GM23338 (cell line): ENCODE measurements at places on chromosomes 1 and 21.
A peak's percentile ranks its signal among the peaks of the same experiment; 100 is the strongest.

DNA sequence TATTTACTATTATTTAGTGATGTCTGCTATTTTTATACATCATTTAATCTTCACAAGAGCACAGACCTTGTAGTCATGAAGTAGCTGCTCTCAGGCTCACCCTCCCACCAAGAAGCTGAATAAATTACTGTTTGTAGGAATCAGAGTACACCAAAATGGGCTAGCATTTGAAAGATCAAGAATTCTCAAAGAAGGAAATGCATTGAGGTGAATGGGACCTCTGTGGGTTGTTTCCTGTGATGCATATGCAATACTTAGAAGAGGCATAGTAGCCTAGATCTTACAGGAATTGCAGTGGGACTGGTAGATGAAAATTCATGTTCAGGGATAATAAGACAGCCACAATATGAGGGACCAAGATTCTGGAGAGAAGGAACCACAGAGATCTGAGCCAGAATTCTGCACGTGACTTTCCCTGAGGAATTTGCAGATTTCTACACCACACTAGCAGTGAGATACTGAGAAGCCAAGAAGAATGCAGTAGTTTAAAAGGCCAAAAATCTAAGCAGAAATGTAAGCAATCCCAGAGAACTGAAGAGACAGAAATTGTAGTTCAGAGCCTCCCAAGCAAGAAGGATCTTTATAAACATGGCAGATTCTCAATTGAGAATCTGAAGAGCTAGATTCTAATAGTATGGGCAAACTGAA lies 307.0 kb downstream of the ST6GALNAC3 start:
- peak; percentile 14 for DNase-seq

DNA sequence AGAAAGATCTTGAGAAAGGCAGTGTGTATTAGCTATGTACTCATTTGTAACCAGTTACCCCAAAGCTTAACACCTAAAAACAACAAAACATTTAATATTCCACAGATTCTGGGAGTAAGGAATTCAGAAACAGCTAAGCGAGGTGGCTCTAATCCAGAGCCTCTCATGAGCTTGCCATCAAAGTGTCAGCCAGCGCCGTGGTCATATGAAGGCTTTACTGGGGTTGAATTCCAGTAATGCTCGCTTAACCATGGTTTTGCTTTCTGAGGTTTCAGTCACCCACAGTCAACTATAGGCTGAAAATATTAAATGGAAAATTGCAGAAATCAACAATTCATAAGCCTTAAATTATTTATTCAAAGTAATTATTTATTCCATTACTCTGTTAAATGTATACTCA lies 101.8 kb downstream of the CLIC6 start:
- no peak for DNase-seq

GRCh38 chr1:79517470-79518224 lies 511.1 kb upstream of the ADGRL4 start:
- no peak for DNase-seq

- DNase-seq: no peak
Measured at GRCh38 chr1:110206261-110206920, 3.7 kb upstream of the KCNC4 start.

DNA sequence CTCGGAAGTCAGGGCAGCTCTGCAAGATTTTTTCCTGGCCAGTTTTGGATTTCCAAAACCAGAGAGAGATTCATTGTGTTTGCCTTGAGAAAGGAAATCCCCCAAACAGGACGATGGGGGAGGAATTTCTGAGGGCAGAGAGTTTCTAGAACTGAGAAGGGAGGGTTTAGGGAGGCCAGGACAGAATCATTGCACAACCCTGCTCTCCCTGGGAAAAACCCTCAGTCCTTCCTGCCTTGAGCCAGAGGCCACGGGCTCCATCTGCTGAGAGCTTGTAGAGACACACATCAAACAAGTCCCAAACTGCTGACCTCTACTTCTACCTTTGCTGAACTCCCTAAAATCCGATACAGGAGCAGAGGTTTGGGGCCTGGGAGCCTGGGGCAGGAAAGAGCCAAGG lies 99.7 kb downstream of the NMNAT2 start:
- peak; percentile 75 for DNase-seq

DNA sequence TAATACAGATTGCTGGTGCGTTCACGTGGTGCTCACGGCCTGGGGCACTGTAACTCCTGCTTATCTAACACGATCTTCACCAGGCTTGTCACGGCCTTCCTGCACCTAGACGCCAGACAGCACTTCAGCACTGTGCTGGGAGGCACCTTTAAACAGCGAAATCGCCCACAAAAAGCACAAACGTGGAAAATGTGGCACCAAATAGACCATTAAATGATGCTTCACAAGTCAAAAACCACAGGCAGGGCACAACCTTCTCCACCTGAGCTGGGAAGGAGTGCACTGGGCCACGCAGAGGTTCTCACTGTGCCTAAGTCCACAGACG lies 20.0 kb downstream of the IBA57 start:
- DNase-seq: no peak

DNA sequence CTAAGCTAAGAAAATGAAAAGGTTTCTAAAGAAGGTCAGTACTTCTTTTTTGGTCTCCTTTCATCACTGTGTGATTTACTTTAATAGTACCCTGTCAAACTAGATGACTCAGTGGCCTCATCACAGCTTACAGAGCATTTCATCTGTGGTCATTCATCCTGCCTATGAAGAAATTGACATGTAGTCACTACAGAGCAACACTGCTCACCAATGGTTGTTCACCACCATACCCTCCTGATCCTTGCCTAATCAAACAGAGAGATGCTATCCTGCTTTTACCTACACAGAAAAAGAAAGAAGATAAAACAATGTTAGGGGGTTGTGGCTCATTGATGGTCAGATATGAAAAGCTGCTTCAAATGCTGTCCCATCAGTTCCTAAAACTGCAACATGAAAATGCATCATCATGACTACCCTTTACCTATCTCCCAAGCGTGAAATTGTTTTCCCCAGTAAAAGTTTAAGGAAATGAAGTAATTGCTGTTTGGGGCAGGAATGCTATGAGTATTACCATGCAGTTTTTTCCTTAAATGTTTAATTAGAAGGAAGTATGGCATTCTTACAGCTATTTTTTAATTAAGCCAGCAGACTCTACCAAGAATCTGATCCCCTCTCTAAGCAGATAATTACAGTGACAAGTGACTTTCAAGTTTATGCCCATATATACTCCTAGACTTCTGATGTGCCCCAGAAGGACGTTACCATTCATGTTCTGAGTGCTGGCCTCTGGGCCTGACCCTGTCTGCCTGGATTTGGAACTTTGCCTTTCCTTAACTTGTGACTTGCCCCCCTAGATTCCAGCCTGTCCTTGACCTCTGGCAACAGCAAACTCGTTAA lies 46.1 kb upstream of the FBXO28 start:
- no peak for DNase-seq

DNA sequence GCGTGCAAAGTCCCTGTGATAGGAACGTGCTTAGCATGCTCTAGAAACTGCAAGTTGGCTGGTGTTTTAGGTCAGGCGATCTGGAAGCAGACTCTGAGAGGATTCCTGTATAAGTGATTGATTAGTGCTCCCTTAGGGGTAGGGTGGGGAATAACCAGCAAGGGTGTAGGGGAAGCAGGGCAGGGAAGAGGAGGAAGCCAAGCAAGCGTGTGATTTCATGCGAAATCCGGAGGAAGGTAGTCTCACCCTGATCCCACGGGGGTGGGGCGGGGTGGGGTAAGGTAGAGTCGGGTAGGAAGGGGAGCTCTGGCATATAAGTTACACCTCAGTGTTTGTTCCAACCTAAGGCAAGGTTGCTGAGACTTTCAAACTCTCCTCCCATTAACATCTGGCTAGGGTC lies 24.9 kb upstream of the CTPS1 start:
- no peak for DNase-seq

GRCh38 chr1:27618341-27619082 lies 14.6 kb upstream of the AHDC1 start:
- no peak for DNase-seq

DNA sequence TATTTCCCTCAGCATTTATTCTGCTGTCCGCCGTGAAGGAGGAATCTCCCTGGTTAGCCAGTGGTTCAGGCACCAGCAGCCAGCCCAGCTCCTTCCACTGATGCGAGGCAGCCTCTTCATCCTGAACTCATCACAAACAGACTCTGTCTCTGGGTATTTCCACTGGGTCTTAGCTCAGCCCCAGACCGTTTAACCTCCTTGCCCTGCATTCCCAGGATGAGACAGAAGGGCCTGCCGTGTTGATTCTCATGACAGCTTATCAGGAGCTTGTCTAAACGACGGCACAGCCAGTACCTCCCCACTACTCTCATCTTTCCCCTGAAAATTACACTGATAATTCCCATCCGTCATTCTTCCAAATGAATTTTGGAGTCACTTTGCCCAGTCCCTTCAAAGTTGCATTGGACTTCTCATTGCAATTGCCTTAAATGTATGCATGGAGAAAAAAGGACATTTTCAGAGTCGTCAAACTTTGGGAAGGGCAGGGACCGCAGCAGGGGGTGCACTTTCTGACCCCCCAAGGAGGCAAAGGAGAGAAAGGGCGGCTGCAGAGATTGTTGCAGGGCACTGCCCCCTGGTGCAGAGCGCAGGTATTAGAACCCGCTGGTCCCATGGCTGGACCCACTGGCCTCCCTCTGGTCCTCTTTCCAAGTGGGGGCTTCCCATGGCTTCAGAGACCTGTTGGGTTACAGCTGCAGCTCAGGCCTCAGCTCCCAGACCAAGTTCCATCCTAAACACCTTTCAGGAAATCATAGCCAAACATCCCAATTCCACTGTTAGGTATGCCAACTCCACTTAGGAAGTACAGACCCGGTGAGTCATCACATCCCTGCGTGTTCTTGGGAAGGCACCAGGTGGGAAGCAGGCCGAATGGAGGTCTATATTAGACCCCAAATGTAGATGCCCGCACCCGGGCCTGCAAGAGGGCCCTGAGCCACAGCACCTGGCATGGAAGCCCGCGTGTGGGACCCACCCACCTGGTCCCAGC lies 3.7 kb upstream of the MEGF6 start:
- peak; percentile 71 for DNase-seq

DNA sequence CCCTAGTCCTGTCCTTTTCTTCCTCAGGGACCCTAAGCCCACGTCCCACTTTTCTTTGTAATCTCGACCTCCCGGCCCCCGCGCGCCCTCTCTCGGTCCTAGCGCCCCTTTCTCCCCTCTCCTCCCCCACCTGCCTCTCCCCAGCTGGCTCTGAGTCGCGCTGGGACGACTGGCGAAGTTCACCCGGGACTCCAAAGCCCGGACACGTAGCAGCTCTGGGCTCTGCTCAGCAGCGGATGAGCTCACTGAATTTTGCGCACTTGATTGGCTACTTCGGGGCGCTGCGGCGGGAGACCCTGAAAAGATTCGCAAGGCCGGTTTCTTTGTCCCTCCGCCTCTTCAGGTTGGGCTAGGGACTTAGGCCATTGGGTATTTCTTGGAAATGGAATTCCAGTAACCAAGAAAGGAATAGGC lies 16.3 kb upstream of the ACKR1 start:
- DNase-seq: peak; percentile 97

DNA sequence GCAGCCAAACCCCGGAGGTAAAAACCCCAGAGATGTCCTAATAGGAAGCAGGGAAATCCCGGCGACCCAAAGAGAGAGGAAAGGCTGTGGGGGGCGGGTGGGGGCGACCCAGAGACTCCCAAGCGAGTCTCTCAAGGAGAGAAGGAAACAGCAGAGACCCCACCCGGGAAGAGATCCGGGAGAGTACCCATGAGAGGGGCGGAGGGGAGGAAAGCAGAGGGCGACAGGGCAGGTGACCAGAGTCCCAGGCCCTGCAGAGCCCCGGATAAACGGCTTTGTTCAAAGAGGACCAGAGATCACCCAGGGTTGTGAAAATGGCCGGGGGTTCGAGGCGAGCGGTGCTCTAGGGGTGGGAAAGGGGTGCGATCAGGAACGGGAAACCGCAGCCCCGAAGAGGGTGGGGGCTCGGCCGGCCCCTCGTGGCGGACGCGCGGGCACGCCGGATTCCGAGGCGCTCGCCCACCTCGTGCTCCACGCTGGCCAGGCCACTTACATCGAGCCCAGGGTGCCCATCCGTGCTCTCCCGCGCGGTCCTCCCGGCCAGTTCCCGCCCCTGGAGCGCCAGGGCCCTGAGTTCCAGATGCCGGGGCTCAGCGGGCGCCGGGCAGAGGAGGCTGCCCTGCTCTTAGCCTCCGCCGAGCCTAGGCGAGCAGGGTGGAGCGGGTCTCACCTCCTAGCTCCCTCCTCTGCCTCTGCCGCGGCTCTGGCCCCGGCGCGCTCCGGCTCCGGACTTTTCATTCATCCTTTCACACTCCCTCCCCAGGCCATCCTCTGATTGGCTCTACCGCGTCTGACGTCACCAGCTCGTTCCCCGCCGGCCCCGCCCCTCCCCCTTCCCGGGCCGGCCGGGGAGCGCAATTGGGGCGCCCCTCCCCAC lies 52.3 kb downstream of the RHBG start:
- DNase-seq: peak; percentile 98

- DNase-seq: no peak
Measured at GRCh38 chr21:32351428-32351827, 41.4 kb downstream of the URB1 start.

DNA sequence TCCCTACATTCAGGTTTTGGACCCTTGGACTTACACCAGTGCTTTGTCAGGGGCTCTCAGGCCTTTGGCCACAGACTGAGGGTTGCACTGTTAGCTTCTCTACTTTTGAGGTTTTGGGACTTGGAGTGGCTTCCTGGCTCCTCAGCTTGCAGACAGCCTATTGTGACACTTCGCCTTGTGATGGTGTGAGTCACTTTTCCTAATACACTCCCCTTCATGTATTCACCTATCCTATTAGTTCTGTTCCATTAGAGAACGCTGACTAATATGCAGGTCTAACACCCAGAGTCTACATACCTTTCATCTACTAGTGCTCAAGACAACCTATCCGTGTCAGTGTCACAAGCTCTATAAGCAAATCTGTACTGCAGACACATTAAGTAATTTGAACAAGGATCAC lies 605.3 kb downstream of the KCNT2 start:
- DNase-seq: no peak

GRCh38 chr21:43287795-43288755 lies 119.3 kb downstream of the CRYAA start:
- no peak for DNase-seq

DNA sequence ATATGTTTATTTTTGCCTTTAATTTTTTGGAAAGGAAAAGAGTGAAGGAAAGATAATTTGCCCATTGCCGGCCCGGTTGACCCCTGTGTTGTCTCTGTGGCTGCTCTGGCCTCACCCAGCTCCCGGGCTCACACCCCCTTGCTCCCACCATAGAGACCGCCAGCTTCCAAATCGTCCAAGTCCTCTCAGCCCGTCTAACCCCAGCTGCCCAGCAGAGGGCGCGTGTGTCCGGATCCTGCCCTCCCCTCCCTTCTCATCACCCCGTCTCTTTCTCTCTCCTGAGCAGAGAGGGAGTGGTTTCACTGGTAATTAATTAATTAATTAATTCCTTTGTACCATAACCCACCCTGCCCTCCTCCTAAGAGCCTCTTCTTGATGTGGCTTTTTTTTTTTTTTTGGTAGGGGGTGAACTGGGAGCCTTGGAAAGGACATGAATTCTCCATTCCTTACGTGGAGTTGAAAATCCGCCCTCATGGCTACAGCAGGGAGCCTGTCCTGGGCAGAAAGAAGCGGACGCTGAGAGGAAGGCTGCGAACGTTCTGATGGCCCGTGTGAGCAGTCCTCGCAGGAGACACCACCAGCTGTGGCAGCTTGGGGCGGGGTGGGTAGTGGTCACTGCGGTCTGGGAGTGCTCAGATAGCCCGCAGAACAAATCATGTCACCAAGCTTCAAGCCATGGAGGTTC lies 45.9 kb downstream of the KIAA0040 start:
- peak; percentile 91 for DNase-seq

- no peak for DNase-seq
Measured at GRCh38 chr1:177017287-177017852, 147.1 kb downstream of the ASTN1 start.
